GM23338 (cell line): ENCODE measurements at places on chromosomes 7 and 10.

GRCh38 chr10:4943821-4944220 lies 19.4 kb upstream of the AKR1C1 start:
- no peak for DNase-seq

- no peak for DNase-seq
These were observed 14.5 kb downstream of the TMEM120A start for GRCh38 chr7:75979759-75980429.

- no peak for DNase-seq
These were observed 218.4 kb upstream of the ZNF32 start for GRCh38 chr10:43867113-43867512.

- no peak for DNase-seq
These were observed 84.7 kb downstream of the ADCY1 start for GRCh38 chr7:45658716-45659495.

DNA sequence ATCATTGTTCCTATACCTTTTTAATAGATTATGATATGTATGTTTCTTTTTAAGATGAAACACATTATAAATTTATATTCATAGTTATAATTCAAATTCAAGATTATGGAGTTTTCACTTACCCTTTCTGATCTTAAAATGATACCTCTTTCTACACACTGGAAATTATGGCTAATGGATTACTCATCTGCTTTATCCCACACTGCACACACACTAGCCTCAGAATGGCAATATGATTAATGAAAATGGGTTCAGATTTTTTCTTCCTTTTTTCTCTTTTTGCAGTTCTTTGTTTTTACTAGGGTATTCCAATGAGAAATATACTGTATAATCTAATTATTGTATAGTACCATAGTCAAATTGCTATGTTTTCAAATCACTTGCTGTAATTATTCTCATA lies 82.3 kb upstream of the FZD1 start:
- DNase-seq, result no peak

- no peak for DNase-seq
These were observed 18.5 kb downstream of the EIF3B start for GRCh38 chr7:2373124-2373556.

GRCh38 chr10:42790835-42791234 lies 8.2 kb downstream of the BMS1 start:
- no peak for DNase-seq
